ENCODE measurements at places on chromosomes 1 and 21.

DNA sequence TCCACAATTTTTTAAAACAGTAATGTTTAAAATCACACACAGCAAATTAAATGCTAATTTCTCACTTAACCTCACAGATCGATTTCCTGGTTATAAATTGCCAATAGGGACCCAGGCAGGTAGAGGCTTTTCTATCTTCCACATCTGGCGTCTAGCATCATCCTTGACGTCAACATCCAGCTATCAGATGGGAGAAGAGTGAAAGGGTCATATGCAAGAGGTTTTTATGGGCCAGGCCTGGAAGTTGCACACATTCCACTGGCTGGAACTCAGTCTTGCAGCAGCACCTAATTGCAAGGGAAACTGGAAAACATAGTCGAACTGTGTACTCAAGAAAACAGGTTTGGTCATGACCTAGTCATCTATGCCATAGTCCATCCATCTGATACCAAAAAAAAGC is 6.0 kb upstream of the EEIG2 start:
- DNase-seq = no peak

DNA sequence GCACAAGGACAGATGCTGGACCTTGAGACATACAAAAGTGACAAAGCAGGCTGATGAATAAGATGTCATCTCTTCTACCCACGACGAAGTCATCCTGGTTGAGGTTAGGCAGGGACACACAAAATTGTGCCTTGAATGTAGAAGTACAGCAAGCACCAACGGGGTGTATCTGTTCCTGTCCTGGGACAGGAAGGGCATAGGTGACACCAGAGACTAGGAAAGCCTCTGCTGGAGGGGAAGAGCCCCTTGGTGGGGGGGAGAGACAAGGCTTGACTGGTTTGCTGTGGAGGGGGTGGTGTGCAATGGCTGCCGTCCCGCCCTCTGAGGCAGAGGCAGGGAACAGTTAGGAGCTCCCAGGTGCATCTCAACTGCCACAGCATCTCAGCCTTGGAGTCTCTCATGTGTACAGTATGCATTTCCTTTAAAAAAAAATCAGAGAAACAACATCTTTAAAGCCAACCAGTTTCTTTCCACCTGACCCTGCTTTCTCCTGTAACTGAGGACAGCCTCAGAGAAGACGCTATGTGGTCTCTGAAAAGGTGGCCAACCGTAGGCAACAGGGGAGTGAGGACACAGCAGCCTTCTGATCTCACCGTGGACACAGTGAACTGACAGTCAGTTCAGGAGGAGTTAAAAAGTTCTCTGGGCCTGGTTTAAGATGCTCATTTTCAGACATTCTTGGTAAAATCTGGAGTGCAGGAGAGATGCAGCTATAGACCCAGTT is 17.7 kb upstream of the GFI1 start:
- no peak for DNase-seq

GRCh38 chr1:100423832-100424337 is 71.6 kb downstream of the CDC14A start:
- DNase-seq = no peak

DNA sequence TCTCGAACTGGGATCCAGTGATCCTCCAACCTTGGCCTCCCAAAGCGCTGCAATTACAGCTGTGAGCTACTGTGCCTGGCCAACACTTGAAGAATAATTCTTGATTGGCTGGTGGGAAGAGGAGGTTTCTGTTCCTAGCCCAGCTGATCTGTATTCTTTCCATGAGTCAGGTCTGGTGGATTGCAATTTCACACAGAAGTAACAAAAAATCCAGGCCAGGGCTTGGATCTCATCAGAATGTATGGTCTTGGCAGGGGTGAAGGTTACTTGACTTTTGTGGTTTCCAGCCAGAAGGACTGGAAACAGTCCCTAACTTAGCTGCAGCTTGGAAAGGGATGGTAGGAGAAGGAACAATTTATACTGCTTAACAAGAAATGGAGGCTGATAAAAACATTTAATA is 5.1 kb upstream of the HP1BP3 start:
- DNase-seq = no peak

DNA sequence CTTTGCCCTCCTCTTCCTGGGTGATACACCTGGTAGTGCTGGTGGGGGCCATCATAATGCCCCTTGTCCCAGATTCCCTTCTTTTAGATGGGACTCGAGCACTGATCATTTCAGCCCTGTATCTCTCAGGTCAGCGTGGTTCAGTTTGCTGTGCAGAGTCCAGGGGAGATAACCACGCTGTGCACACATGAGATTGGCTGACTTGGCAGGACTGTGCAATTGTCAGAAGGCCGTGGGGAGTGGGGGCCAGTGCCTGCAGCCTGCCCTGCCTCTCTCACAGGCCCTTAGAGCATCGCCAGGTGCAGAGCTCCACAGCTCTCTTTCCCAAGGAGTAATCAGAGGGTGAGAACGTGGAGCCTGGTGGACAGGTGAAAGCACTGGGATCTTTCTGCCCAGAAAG is 15.2 kb downstream of the EPHX1 start:
- no peak for DNase-seq

DNA sequence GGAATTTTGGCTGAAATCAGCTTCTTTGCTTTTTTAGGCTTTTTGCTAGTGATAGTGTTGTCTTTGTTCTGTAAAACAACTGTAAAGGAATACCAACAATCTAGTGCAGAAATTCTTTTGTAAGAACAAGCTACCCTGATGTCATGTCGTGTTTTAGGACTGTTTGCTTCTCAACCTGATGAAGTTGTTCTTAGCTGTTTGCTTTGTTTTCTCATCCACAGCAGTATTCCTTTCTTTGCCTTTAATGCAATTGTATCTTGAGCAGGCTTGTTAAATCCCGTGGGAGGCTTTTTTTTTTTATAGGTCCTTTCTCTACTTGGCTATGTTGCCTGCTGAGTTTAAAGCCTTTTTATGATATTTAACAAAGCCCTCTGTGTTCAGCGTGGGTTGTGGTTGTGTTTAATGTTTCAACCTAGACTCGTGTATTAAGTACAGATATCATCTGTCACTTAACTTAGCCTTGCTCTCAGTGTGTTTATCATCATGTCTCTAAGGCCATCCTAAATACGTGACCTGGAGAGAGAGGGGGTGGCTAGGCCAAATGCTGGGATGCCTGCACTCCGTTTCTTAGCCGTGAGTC is 31.6 kb downstream of the ADARB1 start:
- no peak for DNase-seq

- DNase-seq = no peak
Measured at GRCh38 chr1:159602501-159602999, 14.9 kb downstream of the APCS start.

DNA sequence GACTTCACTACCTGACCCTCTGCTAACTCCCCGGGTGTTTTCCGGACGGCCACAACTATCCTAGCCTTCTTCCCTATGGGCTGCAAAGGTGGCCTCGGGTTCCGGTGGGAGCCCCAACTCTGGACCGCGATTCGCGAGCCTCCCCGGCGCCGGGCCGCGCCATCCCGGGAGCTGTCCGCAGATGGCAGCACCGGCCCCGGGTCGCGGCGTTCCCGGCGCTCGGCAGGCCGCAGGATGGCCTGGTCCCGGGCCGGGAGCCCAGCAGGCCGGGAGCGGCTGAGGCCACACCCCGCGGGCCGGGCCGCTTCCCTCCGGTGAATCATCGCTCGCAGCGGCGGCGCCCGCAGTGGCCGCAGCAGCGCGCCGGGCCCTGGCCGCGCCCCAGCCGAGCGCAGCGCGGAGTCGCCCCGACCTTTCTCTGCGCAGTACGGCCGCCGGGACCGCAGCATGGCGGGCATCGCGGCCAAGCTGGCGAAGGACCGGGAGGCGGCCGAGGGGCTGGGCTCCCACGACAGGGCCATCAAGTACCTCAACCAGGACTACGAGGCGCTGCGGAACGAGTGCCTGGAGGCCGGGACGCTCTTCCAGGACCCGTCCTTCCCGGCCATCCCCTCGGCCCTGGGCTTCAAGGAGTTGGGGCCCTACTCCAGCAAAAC is at the start of gene CAPN2:
CAPN2 (plus strand) TSS at position 346 of the 656 bp plus-strand sequence; CDS start at position 448, 102 bp downstream.
- DNase-seq = peak; percentile 68

DNA sequence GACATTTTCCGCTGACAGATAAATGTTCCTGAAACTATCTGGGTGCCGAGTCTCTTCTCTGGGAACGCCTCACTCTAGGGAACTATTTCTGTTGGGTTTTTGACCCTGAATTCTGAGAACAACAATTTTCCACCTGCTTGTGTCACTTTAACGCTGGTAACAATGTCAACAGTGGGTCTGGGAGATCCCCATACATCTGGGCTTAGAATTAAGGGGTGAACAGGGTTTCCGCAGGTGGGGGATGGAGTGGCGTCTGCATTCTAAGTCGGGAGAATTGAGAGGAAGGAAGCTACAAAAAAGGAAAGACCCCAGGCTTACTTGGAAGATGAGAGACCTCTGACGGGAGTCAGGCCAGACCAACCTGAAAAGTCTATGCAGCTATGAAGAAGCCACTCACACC is 8.7 kb downstream of the CD247 start:
- no peak for DNase-seq

DNA sequence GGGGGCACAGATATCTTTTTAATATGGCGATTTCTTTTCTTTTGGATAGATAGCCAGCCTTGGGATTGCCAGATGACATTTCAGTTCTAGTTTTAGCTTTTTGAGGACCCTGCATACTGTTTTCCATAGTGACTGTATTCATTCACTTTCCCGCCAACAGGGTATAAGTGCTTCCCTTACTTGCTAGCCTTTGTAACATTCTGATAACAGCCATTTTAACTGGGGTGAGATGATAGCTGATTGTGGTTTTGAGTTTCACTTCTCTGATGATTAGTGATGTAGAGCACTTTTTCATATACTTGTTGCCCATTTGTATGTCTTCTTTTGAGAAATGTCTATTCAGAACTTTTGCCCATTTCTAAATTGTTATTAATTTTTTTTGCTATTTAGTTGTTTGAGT is 151.9 kb downstream of the NTPCR start:
- no peak for DNase-seq

DNA sequence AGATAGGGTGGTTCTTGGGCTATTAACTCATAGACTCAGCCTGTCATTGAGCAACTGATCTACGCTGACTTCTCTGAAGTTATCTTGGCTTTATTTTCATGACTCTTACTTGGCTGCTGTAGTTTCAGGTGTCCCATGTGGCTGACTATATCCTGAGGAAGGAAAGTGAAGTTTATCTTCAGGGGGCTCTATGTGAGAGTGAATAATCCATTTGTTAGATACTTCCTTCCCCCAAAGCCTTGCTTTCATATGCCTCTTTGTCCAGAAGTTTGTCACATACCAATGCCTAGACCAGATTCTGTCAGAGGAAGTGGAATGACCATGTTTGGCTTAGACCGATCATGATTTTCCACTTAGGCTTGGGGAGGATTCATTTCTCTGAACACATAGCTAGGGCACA is 27.9 kb upstream of the C1orf87 start:
- DNase-seq = no peak

- no peak for DNase-seq
Measured at GRCh38 chr1:234089396-234089795, 184.9 kb downstream of the SLC35F3 start.

- DNase-seq = no peak
Measured at GRCh38 chr1:160907976-160908375, 23.0 kb upstream of the ITLN1 start.

GRCh38 chr1:154502744-154503115 is 518 bp upstream of the SHE start:
- DNase-seq = no peak

- DNase-seq = no peak
Measured at GRCh38 chr1:235073968-235074522, 54.6 kb downstream of the TOMM20 start.

DNA sequence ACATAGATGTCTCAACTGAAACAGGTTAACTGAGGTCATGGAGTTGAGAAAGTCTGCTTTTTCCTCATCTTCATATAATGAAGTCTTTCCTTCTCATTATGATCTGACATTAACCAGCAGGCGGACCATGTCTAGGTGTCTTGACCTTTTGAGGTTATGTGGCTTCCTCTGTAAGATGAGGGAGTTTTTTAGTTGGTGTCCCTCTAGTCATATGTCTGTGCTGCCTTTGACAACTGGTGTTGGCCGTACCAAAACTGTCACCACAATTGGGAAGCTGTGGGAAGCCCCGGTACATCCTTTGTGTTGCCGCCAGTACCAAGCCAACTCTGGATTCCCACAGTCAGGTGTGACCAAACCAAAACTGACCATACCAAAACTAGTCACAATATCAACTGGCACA is 105.1 kb downstream of the PBX1 start:
- DNase-seq = no peak

GRCh38 chr1:30190511-30191153 is 532.8 kb downstream of the MATN1 start:
- DNase-seq = no peak

DNA sequence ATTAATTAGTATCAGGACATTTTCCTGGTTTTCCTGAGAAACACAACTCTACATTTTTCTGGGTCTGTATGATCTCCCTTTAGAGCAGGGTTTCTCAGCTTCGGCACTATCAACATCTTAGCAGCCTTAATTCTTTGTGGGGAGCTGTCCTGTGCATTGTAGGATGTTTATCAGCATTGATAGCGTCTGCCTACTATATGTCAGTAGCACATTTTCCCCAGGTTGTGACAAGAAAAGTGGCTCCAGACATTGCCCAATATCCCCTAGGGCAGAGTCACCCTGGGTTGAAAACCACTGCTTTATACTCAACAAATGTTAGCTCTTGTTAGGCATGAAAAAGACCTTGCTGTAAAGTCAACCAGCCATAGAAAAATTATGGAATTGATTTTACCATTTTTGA is 195.1 kb upstream of the FMN2 start:
- DNase-seq = no peak
